NCI-H187 (cell line): ENCODE measurements at places on chromosomes 1 and 21.

DNA sequence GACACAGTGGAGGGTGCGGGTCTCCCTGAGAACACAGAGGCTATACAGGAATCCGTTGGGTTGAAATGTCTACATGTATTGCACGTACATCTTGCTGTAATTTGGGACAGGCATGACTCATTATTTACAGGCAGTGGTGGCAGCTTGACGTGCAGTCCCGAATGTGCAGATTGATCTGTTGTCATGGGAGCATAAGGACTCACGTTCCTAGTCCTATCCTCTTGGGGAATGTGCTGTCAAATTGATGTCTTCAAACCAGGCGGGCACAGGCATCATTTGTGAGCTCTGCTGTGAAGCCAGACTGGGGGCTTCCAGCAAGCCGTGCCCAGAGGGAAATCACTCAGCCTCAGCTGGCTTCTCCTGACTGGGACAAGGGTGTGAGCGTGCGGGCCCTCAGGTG lies 40.5 kb downstream of the S100B start:
- DNase-seq, result no peak

- DNase-seq, result no peak
These were observed 315.0 kb upstream of the POU3F1 start for GRCh38 chr1:38361566-38361965.

DNA sequence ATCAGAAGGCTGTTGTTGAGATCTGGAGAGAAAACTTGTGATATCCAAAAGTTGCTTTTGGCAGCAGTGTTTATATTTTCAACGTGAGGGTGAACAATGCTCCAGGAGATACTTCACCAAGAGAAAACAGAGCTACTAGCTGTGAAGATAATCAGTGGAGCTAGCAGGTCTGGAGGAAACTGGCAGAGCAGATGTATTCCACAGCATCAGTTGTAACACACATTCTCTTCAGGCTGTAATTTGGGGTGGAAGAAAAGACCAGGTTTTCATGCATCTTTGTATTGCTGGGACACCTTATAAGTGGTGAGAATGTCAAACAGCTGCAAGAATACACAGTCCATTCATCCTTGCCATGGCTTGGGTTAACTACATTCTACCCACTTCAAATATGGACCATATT lies 22.0 kb downstream of the AHCYL1 start:
- DNase-seq, result no peak

DNA sequence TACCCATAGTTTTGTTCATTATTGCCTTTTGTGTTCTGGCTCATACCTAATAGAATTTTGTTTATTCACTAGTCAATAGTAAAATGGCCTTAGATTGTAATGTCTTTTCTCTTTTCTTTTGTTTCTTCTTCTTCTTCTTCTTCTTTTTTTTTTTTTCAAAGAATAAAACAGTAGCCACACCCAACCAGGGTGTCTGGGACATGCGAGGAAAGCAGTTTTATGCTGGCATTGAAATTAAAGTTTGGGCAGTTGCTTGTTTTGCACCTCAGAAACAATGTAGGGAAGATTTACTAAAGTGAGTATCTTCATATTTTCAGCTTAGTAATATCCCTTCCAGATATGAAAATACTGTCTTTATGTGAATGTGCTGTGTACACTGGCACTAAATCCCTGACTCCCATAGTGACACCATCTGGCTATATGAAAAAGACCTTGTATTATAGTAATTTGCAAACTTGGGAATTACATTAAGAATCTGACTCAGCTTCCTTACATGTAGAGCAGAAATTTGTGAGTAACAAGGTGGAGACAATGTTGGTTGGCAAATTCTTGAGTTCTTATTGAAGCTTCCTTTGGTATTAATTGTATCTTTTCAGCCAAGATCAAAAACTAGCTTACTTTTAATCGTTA lies 24.6 kb downstream of the AGO4 start:
- no peak for DNase-seq

DNA sequence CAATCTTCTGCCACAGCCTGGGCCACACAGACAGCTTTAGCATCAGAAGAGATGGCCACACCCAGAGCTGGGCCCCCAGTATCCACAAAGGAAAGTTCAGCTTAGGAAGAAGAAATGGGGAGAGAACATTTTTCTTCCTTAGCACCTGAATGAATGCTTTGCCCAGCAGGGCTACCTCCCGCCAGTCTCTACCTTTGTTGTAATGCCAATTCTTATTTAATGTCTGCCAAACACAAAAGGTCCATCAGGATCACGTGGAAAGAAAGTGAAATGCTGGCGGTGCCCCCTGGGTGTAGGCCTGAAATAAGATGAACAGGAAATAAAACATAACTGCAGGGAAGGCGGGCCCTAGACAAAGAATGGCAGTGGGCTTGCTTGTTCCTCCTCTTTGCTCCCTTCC lies 125.6 kb downstream of the CACNA1E start:
- DNase-seq, result no peak

- DNase-seq, result no peak
These were observed 30.0 kb upstream of the UBE2U start for GRCh38 chr1:64173336-64173940.

DNA sequence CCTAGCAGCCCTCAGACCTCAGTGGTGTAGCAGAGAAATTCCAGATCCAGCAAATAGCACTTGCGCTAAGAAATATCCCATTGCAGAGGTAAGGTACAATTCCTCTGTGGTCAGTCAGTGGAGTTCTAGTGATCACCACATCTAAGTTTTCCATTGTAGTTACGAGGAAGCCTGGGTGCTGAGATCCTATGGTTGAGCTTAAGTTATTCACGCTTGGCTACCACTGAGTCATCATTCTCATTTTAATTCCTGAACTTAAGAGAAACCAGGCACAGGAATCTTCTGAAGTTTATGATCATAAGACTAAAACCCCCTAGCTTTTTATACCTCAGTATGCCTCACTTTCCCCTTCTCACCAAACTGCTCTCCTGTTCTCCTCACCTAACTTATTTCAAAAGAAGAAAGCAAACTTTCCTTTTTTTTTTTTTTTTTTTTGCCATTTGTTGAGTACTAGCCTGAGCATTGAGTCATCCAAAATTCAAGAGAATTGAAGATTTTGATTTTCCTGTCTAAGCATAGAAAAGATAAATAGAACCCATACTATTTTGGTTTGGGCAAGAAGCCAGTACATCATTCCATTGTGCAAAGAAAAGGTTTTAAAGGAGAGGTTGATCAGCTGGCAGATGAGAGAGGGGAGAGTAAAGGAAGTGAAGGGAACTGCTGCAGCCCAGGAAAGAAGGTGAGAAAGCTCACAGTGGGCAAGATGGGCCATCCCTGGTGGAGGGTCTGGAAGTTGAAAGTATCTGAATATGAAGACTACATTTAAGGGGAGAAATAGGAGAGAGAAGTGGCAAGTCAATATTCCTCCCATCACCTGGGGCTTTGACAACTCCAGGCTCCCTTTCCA lies 39.9 kb downstream of the SERBP1 start:
- DNase-seq, result no peak

DNA sequence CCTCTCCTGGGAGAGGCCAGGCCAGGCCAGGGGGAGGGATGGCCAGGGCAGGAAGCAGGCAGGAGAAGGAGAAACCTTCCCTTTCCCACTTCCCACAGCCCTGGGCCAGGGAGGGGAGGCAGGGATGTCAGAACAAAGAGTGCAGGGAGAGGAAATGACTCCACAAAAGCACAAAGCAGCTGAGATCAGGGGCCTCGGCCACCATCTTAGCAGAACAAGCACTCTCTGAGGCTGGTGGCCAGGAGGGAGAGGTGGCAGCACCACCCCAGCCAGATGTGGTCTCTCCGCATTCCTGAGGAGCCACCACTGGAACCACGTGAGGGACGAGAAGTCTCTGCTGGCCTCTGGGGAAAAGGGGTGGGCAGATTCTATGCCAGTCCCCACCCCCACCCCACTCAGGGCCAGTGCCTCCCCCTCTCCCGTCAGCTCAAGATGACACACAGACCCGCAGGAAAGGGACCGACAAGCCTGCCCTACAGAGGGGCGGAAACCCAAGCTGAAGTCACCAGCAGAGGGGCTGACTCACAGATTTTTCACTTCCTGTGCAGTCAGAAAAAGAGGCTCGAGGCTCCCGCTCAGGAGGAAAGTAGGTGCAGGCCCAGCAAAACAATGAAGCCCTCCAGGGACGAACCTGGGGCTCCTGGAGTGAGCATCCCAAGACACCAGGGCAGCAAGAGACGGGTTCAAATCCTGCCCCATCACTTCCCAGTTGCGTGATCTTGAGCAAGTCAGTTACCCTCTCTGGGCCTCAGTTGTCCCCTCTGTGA lies 24.1 kb upstream of the ALDH4A1 start:
- no peak for DNase-seq

DNA sequence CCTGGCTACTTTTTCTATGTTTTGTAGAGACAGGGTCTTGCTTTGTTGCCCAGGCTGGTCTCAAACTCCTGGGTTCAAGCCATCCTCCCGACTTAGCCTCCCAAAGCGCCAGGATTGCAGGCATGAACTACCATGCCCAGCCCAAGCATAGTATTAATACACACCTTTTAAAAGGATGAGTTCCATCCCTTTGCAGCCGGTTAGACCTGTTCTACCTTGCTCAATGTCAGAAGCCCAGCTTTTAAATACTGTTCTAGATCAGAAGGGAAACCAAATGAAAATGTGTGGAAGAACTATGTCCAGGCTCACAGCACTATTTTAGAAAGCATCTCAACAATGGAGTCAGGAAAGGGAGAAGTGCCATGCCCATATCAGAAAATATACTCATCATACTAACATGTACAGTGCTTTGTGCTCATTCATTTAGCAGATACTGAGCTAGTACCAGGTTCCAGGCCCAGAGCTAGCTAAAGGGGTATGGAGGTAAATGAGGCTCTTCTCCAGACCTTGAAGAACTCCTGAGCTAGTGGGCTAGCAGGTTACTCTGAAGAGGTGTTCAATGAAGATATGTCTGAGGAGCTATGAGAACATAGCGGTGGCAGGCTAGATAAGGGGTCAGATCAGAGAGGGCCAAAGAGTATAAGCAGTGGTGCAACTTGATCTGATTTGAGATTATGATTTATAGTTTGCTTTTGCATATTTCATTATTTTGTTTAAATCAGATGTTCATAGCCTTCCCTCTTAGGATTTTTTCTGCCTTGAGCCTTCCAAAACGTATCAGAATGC lies 78.2 kb downstream of the RNF220 start:
- DNase-seq, result no peak

DNA sequence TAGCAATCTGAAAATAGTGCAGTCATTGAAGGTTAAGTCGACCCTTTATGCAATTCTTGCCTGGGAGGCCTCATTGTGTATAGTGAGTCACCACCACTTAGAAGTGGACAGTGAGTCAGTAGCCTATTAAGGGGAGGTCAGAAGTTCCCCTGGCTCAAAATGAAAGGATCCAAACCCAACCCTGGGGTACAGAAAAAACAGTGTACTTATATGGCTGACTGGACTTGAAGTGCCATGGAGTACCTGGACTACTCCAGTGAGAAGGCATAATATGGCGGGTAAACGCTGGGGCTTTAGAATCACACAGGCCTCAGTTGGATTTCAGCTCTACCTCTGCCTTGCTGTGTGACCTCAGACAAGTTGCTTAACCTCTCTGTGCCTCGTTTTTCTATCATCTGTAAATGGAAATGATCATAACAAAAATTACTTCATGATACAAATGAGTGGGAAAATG lies 2.2 kb upstream of the BCL9 start:
- DNase-seq, result no peak

- no peak for DNase-seq
These were observed 4.6 kb upstream of the UMODL1 start for GRCh38 chr21:42066521-42066920.

- DNase-seq, result no peak
These were observed 34.9 kb upstream of the VASH2 start for GRCh38 chr1:212915245-212916091.

DNA sequence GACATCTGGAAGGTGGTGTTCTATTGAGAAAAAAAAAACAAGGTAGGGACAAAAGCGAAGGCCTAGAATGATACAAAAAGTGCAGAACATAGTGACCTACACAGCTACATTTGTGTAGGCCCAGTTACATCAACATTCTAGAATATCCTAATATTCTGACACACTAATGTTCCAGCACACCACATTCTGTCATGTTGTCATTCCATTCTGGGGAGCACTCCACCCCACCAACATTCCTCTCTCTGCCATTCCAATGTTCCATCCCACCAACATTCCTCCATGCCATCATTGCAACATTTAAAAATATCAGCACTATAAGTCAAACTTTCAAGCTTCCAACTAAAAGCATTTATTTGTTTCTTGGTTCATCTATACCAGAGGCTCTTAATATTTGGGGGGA lies 28.5 kb downstream of the COA7 start:
- no peak for DNase-seq

DNA sequence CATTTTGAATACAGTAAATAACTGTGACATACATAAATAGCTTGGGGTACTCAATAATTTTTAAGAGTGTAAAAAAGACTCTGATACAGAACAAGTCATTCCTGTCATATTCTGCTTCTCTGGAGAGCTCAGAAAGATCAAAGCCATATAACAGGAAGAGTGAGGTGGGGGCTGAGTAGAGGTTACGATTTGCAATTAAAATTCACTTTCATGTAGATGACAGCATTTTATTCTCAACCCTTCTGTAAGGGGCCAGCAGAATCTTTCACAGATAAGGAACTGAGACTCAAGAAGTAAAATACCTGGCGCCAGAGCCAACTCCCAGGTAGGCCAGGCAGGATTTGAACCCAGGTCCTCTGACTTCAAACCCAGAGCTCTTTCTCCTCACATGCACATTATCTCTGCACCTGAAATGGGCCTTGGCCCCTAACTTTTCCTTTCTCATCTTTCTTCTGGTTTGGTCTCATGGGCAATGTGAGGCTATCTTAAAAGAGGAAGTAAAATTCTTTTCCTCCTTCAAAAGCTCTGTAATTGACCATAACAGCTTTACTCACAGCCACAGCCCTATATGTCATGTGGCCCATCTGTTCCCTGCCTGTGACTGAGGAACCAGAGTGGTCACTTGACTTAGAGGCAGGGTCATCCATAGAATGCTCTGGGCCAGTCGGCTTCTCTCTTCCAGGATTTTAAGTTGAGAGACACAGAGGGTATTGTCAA lies 80.9 kb upstream of the SYT6 start:
- DNase-seq, result no peak

DNA sequence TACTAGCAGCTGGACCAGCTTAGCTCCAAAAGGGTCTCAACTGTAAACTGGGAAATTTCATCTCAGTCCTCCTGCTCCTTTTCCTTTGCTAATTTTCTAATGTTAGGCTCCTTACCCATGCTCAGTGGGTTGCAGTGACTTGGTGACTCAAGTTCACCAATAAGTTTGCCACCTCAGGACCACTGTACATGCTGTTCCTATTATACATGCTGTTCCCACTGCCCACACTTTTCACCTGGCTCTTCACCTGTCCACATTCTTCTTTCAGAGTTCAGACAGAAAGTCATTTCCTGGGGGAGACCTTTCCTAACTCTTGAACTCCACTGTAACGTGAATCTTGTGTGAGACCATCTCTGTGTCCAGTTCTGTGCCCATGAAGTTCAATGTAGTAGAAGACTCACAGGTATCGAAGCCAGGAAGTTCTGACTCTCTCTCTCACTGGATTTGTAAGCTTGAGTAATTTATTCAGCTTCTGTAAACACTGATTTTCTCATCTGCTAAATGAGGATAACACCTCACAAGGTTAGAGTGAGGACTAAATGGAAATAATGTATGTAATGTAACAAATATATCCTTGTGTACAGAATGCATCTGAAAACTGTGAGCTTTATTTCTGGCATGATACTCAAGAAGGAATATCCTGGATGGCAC lies 17.9 kb downstream of the CD2 start:
- DNase-seq, result no peak
